ENCODE measurements at places on chromosomes 6 and 20.

DNA sequence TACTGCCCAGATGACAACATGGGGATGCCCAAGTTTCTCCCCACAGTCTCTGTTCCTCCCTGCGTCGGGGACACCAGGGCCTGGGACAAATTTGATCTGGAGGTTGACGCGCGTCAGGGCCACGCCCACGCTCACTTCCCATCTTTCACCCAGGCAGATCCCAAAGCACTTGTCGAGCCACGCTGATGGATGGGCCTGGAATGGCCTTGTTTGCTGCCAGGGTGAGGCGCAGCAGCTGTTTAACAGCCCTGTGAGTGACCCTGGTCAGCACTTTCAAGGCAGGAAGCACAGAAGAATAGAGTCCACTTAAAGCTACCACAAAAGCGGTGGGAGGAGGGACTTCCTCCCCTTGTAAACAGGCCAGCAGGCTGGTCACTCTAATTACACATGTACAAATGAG lies 324.7 kb upstream of the JARID2 start:
- peak; percentile 12 for DNase-seq

GRCh38 chr6:15369838-15370237 lies 124.0 kb downstream of the JARID2 start:
- no peak for DNase-seq

- DNase-seq, result no peak
These were observed 236.2 kb upstream of the PREP start for GRCh38 chr6:105639124-105639523.

DNA sequence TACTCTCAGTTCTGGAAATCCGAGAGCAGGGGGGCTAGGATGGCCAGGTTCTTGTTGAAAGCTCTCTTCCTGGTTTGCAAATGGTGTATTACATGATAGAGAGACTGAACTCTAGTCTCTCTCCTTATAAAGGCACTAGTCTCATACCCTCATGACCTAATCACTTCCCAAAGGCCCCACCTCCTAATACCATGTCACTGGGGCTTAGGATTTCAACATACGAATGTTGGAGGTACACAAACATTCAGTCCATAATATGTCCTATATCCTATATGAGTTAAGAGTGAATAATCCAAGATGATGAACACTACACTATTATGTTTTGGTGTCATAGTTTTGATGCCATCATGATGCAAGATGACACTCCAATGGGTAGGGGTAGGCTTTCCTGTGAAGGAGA lies 20.0 kb upstream of the TXLNB start:
- DNase-seq, result no peak

- DNase-seq, result no peak
These were observed 4.3 kb downstream of the MYT1 start for GRCh38 chr20:64168381-64169090.

- no peak for DNase-seq
These were observed 1.5 kb downstream of the PTPRT start for GRCh38 chr20:43188234-43188653.

DNA sequence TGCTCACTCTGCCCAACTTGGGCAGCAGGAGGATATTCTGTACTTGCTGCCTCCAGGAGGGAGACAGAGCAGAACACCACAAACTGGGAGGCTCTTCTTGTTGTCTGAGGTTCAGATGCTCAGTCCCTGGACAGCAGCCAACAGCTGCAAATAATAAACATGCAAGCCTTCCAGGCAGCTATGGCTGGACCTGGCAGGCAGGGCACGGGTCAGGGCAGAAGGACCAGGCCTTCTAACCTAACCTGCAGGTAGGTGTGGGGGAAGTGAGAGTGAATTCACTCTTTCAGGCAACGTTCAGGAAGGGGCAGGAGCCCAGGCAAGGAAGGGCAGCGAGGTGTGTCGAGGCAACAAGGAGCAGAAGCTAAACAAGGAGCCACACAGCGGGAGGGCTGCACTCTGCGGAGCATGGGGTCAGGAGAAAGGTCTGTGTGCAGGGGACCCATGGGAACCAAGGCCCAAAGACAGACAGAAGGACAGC lies 31.5 kb downstream of the NINL start:
- no peak for DNase-seq
